Retinal pigment epithelial cell (primary cell): ENCODE measurements at places on chromosomes 5 and 9.

GRCh38 chr5:136375920-136376319, 10.6 kb upstream of the TRPC7 start:
- DNase-seq: no peak

DNA sequence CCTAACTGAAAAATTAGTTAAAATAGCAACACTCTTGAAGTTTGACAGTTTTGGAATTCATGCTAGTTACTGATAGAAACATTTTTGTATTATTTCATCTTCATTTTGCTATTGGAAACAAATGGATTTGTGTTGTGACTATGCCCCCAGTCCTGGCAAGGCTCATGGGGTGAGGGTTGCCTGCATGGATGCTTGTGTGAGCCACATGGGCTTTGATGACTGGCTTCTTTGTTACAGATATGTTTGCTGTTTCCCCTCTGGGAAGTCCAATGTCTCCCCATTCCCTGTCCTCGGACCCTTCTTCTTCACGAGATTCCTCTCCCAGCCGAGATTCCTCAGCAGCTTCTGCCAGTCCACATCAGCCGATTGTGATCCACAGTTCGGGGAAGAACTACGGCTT, 44.2 kb downstream of the CD180 start:
- DNase-seq: no peak

- no peak for DNase-seq
These were observed 820 bp upstream of the NFX1 start for GRCh38 chr9:33289496-33289895.

DNA sequence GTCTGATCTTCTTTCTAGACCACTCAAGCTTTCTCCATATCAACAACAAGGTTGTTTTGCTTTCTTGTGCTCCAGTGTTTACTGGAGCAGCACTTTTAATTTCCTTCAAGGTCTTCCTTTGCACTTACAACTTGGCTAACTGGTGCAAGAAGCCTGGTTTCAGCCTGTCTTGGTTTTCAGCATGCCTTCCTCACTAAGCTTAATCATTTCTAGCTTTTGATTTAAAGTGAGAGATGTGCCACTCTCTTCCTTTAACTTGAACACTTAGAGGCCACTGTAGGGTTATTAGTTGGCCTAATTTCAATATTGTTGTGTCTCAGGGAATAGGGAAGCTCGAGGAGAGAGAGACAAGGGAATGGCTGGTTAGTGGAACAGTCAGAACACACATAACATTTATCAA, 13.4 kb downstream of the AK3 start:
- no peak for DNase-seq

- no peak for DNase-seq
These were observed 10.8 kb upstream of the STOM start for GRCh38 chr9:121380846-121381245.

DNA sequence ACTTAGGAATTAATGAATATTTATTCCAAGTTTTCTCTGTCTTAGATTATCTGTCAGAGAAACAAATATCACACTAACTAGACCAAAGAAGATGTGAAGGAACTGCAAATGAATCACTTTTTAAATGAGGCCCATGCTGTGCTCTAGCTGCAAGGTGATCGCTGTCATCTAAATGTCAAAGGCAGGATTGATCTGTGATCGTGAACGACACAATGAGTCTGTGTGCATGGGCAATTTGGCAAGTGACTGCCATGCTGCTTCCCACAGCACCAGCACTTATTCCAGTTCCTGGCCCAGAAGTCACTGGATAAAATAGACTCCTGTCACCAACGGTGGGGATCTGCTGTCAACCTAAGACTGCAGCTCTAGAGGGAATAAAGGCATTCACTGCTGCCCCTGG, 141.2 kb downstream of the TRIM36 start:
- DNase-seq: no peak

GRCh38 chr5:62795926-62796325, 217.3 kb downstream of the LRRC70 start:
- DNase-seq: no peak

DNA sequence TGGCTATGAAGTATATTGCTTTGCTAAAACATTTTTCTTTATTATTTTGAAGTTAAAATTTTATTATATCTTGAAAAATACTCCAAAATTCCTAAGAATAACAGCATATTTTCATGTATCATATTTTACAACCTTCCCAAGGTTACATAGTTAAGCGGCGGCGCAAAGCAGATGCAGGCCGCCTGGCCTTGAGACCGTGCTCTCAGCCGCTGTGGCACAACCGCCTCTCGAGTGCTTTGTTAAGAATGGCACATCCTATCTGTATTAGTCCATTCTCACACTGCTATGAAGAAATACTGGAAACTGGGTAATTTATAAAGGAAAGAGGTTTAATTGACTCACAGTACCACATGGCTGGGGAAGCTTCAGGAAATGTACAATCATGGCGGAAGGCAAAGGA, 228.8 kb downstream of the ARRDC3 start:
- no peak for DNase-seq
